Activated CD4-positive, alpha-beta memory T cell treated with anti-CD3 and anti-CD28 coated beads for 36 hours (primary cell): ENCODE measurements at places on chromosomes 7 and 10. TPM values are rescaled to one million over a fixed set of nuclear protein-coding genes. Genes with fewer than 3 reads are reported as not detected.

The IRF5 gene
- total RNA-seq: 22.9 TPM

The SPDYE9 gene
- total RNA-seq: not detected

The PON3 gene
- total RNA-seq: not detected

The OR2A1 gene
- total RNA-seq: not detected

The CABCOCO1 gene
- not detected for total RNA-seq

The TMEM139 gene
- 0.29 TPM for total RNA-seq

The HIPK2 gene
- 18.9 TPM for total RNA-seq

DNA sequence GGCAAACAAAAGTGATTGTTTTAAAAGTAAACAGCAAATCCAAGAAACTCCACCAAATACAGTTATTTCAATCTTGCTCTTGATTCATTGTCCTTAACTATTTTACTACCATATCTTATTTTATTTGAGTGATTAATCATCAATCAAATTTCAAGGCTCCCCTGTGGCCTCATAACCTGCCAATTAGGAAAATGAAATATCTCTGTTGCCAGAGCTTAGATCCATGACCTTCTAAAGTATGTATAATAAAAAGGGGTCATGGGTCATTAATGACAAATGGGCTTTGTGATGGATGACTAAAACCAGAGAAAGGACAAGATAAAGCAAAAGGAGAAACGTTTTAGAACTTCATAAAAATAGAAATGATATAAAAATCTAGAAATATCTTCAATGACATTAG is 28.5 kb downstream of the NRCAM start:
- no peaks in the 10 kb centered on the region for H3K36me3 ChIP-seq
- H3K4me3 ChIP-seq: no peak overlapping the region
- H3K27ac ChIP-seq: no peak overlapping the region

GRCh38 chr7:68425377-68425776 is 1172.9 kb upstream of the AUTS2 start:
- no peak overlapping the region for H3K4me3 ChIP-seq
- no peaks in the 10 kb centered on the region for H3K27me3 ChIP-seq
- H3K4me1 ChIP-seq: no peaks in the 10 kb centered on the region
- no peaks in the 10 kb centered on the region for H3K36me3 ChIP-seq

GRCh38 chr7:141001122-141001521 is 13.6 kb downstream of the MRPS33 start:
- H3K4me1 ChIP-seq: no peaks in the 10 kb centered on the region
- H3K4me3 ChIP-seq: no peak overlapping the region
- no peak for DNase-seq

DNA sequence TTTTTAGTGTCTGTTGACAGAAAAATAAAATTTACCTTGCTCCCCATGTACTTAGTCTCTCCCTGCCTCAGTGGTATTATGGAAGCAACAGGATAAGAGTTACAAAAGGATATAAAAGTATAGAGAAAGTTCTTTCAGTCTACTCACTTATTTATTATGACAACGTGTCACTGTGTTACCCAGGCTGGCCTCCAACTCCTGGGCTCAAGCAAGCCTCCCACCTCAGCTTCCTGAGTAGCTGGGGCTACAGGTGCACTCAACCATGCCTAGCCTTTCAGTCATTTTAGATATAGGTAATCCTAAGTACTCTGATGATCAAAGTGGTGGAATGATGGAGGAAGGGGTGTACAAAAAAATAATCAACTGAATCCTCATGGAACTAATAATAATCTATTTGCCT is 215.2 kb upstream of the MKLN1 start:
- DNase-seq: no peak
- H3K27me3 ChIP-seq: no peaks in the 10 kb centered on the region
- no peak overlapping the region for H3K4me3 ChIP-seq
- peaks cover 9% of the 10 kb centered on the region for H3K36me3 ChIP-seq

DNA sequence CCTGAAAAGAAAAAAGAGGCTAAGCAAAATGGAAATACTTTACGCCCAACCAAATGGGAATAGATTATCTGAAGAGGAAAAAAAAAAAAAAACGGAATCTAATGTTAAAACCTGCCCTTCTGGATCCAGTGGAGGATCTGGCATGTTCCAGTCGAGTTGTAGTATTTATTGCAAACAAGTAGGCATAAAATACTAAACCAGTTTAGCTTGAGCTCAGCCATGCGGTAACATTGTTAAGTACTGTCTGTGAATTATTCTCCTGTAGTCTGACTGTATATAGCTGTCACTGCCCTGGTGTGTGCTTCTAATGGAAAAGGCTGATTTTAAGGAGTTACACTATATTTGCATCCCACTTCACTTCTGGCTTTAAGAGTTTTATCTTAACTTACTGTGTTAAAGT is 40.3 kb downstream of the CELF2 start:
- no peaks in the 10 kb centered on the region for H3K36me3 ChIP-seq
- peaks cover 6% of the 10 kb centered on the region for H3K27me3 ChIP-seq
- H3K27ac ChIP-seq: no peak overlapping the region

GRCh38 chr7:90689260-90689659 is 93.1 kb downstream of the CDK14 start:
- DNase-seq: no peak
- H3K27ac ChIP-seq: no peak overlapping the region
- H3K27me3 ChIP-seq: no peaks in the 10 kb centered on the region
- no peak overlapping the region for H3K4me3 ChIP-seq
- no peaks in the 10 kb centered on the region for H3K4me1 ChIP-seq
